ENCODE measurements at places on chromosomes 6 and 20.

- DNase-seq: no peak
These were observed 138.3 kb downstream of the IPCEF1 start for GRCh38 chr6:154218301-154218700.

DNA sequence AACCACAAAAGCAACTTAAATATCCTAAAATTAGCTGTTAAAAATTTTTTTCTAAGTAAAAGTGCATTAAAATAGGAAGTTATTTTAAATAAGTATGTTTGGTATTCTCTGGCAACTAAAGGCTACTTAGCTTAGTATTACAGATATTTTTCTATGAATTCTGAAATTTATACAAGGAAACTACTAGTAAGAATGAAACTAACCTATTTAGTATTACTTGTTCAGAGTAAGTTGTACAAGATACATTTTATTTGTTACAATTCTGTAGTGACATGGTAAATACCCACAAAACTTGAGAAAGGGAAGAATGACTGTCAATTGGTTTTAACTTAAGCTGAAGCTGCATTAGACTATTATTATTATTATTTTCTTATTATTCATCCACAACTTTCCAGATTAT, 6.5 kb downstream of the PHIP start:
- no peak for DNase-seq

- DNase-seq: no peak
These were observed 155.3 kb downstream of the PLCB1 start for GRCh38 chr20:8287340-8287739.

GRCh38 chr20:51024761-51025160, 1.9 kb upstream of the KCNG1 start:
- DNase-seq: no peak

GRCh38 chr20:56733967-56734366, 104.9 kb downstream of the TFAP2C start:
- DNase-seq: no peak

DNA sequence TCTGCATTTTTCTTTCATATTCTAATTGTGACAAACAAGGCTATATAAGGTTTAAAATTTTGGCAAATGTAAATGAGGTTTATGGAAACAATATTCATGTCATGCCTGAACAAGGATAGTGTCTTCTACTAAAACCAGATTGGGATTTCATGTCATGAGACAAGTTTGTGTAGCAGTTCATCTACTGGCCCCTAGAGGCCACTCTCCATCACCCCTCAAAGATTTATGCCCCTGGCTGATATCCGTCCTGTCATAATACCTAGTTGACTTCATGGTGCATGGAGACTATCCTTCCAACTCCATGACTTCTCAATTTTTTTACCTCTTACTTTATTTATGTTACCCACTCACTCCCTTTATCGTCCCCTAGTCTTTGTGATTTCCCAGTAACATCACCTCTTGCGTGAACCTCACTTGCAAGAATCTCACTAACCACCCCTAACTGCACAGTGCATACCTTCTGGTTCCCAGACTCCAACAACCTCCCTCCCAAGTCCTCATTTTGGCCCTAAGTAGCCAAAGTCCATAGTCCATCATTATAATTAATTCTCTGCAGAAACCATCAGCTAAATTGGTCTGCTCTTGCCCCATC, 179.8 kb downstream of the TASP1 start:
- peak; percentile 64 for DNase-seq

- DNase-seq: no peak
These were observed 113.6 kb downstream of the ARID1B start for GRCh38 chr6:156890627-156891314.

DNA sequence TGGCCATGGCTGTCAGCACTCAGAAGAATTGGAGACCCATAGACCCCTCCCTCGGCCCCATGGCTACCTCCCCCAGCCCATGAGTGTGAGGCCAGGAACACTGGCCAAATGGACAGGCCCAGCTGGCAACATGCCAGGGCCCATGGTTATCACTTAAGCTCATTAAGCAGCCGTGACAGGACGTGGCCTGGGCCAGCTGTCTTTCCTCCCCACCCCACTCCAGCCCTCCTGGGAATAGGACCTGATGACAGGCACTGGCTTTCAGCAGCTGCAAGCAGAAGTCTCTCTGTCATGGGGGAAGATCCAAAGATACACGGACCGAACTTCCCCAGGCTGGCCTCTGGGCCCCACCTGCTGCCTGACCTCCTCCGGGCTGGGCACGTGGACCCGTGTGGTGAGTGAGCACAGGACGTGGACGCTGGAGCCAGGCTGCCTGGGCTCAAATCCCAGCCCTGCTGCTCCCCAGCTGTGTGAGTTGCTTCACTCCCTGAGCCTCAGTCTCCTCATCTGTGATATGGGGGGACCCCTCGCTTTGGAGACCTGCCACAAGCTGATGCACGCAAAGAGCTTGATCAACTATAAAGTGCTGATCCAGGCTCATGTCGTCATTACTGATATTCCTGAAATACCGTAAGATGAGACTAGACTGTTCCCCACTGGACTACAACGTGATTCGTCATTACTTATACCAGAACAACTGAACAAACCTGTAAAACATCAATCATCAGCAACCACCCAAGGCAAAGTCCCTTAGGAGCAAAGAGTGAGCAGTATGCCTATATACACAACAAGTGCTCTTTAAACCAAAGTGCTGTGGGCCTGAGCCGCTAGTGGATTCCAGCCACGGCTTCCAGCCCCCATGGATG, 22.0 kb upstream of the VSTM2L start:
- DNase-seq: no peak

DNA sequence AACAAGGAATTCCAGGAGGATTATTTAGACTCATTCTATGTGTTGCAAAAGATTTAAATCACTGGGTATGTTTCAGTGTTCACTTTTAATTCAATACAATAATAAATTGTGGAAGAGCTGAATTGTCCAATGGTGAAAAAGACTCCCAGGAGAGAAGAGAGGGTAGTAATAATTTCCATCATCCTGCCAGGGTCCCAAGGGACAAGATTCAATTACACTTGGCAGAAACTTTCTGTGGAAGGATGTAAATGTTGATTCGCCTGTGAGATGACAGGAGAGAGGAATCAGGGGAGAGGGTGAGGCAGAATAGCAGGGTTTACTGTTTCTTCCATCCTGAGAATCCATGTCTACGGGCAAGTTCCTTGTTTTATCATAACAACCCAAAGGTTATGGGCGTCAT, 342.7 kb downstream of the ESR1 start:
- DNase-seq: no peak

- no peak for DNase-seq
These were observed 283.6 kb downstream of the CDKAL1 start for GRCh38 chr6:20817806-20818320.

- no peak for DNase-seq
These were observed 88.3 kb downstream of the SASH1 start for GRCh38 chr6:148430897-148431296.

DNA sequence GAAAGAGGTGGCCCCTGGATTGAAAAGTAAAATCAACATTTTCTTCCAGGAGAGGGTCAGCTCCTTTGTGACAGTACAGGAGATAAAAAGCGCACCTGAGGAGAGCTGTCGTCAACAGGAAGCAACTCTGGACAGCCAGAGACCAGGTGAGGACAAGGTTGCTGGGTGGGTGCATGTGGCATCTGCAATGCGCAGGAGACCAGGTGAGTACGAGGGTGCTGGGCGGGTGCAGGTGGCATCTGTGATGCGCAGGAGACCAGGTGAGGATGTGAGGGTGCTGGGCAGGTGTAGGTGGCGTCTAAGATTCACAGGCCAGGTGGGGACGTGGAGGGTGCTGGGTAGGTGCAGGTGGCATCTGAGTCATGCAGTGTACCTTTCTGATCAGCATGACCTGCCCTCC, 38.4 kb downstream of the WDR27 start:
- no peak for DNase-seq

DNA sequence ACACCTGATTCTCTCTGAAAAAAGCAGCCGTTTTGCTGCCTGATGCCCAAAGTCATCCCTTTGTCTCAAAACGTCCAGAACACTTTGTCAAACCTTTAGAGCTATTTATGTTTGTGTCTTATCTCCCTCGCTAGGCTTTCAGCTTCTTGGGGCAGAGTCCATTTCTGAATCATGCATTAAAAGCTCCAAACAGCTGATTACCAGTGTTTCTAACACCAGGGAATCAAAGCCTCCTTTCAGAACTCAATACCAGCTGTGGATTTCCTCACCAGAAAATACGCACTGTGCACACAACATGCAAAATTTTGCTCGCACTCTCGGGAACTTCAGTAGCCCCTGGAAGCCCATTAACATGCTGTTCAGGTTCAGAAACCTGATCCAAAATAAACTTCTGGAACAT, 333.3 kb downstream of the HACE1 start:
- no peak for DNase-seq

DNA sequence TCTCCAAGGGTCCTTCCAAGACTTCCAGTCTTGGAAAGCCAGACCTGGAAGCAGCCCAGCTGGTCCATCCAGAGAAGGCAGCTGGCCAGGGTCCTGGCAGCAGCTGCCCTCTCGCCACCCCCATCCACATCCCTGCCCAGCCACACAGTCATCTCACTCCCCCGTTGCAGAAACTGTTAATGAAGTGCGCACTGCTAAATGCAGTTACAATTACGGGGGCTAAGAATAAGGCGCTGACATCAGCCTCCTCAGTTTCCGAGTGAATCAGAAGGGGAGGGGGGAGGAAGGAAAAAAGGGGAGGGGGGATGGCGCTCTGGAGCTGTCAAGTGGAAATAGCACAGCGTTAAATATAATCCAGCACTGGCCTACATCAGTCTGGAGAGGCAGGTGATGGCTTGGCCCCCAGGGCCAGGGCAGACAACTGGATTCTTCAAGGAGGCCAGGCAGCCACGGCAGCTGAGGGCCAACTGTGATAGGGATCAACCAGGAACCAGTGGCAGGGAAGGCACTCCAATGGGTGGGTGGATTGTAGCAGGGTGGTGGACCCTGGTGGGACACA, 6.9 kb downstream of the RIMS4 start:
- no peak for DNase-seq

GRCh38 chr20:12030470-12030869, 112.8 kb downstream of the BTBD3 start:
- DNase-seq: no peak

GRCh38 chr20:60857708-60858107, 394.4 kb upstream of the CDH4 start:
- no peak for DNase-seq

Measured in iPS-NIHi11 (cell line).